ENCODE measurements at places on chromosomes 3 and 15. TPM values are rescaled to one million over a fixed set of nuclear protein-coding genes. Genes with fewer than 3 reads are reported as not detected.

CNBP gene
- 378 TPM for total RNA-seq

DNA sequence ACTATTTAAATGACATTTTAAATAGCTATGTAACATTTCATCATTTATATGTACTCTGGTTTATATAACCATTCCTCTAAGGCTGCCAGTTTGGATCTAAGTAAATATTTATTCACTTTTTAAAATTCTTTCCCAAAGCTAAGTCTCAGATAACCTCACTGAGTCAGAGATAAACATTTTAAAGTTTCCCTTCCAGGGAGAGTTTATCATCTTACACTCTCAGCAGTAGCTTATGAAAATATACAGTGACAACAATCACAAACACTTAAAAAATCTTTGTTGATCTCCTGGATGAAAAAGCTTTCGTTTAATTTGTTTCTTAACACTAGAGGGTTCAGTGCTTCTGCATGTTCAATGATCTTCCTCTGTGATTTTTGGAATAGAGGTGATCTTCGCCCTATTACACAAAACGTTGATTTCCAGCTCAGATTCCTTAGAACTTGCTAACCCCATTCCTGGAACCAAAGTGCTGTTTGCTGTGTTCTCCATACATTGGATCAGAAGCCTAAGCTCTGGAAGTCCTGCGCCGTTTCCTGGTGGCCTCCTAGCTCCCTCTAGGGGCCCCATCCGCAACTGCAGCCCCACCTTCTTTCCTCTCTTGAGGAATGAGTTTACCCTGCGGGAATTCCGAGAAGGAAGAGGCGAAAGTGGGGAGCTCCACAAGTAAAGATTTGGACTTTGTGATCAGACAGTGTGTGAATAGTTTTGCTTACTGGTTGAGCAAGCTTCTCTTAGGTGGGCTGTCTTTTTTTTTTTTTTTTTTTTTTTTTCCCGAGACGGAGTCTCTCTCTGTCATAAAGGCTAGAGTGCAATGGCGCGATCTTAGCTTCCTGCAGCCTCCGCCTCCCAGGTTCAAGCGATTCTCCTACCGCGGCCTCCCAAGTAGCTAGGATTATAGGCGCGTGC is 29.3 kb upstream of the SACM1L start:
- peak; percentile 68 for DNase-seq

PLA2G4E gene
- not detected for total RNA-seq

- DNase-seq: no peak
These were observed 272.7 kb downstream of the RPLP1 start for GRCh38 chr15:69725275-69725674.

DNA sequence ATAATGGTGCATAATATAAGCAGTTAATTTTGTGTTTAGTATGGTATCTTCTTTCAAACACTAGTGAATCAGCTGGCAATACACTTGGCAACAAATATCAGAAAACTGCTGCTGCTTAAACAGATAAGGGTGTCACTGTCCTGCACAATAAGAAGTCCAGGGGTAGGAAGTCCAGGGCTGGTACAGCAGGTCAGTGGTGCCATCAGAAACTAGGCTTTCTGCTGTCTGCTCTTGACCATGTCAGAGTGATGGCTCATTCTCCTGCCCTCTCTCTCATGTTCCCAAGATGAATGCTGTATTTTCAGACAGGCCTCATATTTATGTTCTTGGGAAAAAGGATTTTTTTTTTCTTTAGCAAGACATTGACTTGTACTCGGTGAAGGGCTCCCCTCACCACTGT is 9.2 kb upstream of the GRK7 start:
- no peak for DNase-seq

OXSR1 gene
- 35.2 TPM for total RNA-seq
